Tibial nerve (tissue), 4 donors: ENCODE measurements at places on chromosomes 4 and X. TPM values are rescaled to one million over a fixed set of nuclear protein-coding genes. Genes with fewer than 3 reads are reported as not detected.

GRCh38 chr4:170413951-170414350, 324.2 kb upstream of the AADAT start:
- no peak for DNase-seq

DNA sequence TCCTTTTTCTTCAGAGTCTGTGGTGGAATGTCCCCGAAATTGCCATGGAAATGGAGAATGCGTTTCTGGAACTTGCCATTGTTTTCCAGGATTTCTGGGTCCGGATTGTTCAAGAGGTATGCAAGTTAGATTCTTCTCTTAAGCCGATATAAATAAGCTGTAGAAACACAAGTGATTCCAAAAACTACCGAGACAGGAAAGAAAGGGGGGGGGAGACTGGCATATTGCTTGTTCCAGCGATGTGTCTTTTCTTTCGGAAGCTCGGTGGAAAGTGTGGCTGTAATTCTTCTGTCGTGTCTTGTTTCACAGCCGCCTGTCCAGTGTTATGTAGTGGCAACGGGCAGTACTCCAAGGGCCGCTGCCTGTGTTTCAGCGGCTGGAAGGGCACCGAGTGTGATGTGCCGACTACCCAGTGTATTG, 236.9 kb downstream of the DCTD start:
- DNase-seq: no peak

RBM46 gene
- not detected for total RNA-seq

DNA sequence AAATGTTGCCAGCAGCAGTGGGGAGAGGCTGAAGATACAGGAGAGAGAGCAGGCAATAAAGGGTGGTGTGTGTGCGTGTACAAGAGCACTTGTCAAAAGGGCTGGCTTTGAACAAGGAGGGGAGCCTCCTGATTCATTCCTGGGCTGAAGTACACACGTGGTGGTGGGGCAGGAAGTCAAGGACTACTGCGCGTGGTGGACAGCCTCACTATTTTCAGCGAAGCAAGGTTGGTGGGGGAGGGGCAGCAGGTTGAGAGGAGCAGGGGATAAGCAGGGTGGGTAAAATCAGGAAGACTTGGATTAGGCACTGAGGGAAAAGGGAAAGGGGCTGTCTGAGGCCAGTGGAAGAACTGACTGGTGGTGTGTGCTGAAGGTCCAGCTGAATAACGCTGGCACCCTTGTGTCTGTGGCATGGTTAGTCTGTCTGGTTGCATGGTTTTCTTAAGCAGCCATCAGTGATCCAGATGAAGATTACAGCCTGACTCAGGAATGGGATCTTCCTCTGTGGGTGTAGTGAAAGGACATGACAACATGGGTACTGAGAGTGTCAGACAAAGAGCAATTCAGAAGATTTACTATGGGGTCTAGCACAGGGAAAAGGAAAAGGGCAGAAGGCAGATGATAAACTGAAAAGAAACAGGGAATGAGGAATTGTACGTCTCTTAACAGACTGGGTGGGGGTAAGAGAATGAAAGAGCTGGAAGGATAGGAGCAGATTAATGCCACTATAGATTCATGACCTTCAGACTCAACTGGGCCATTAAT, 149.8 kb downstream of the CHM start:
- DNase-seq: no peak

GRCh38 chr4:14608630-14609029, 393.7 kb upstream of the CPEB2 start:
- no peak for DNase-seq

- no peak for DNase-seq
Observed at GRCh38 chr4:6487466-6487865, 15.1 kb upstream of the PPP2R2C start.

TLL1 gene
- 7.9 TPM for total RNA-seq

DNA sequence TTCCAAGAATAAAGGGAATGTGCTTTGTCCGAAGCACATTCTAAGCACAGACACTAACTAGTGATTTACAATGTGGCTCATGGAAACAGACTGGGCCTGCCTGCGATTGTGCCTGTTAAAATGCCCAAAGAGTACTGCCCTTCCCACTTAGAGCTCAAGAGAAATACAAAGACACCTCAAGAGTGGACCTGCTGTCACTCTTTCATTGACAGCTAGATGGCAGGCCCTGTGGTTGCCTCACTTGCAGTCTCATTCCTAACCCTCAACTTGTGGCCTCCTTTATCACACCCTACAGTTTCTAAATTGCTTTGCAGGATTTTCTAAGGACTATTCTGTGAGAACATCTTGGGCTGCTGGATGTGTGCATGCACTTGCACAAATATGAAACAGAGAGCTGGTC, 331.0 kb upstream of the EMCN start:
- no peak for DNase-seq

AFM gene
- not detected for total RNA-seq

DNA sequence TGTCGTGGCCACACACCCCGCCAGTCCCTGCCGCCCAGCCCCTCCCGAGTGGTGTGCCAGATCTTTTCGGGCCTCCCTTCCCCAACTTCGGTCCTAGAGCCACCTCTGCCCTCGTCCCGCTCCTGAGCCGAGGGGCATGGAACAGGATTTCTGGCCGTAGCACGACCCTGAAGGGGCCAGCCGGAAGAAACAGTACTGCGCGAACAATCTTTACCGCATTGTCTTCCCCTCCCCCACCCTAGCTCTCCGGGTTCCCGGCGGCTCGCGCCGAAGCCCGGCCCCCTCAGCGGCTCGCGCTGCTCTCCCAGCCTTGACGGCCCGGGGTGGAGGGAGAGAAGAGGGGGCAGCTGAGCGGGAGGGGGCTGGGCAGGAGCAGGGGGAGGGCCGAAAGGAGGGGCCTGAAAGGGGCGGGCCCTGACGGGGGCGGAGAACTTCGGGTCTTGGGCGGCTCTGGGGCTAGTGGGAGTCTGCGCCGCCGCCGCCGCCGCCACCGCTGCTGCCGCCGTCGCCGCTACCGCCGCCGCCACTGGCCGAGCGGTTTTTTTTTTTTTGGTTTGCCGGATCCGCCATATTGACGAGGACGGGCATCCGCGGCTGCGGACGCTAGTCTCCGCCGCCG, at the start of gene USP9X:
TSS of gene USP9X (plus strand) at position 553 of the 619 bp plus-strand sequence. CDS start 38,184 bp downstream, outside the sequence.
- peak; percentile 76 for DNase-seq

DCAF8L2 gene
- total RNA-seq: not detected

GRCh38 chrX:55118574-55118973, 29.8 kb downstream of the PAGE2 start:
- no peak for DNase-seq

- DNase-seq: no peak
Observed at GRCh38 chr4:16505726-16506125, 279.5 kb upstream of the TAPT1 start.

SLIT2 gene
- 66.2 TPM for total RNA-seq

DNA sequence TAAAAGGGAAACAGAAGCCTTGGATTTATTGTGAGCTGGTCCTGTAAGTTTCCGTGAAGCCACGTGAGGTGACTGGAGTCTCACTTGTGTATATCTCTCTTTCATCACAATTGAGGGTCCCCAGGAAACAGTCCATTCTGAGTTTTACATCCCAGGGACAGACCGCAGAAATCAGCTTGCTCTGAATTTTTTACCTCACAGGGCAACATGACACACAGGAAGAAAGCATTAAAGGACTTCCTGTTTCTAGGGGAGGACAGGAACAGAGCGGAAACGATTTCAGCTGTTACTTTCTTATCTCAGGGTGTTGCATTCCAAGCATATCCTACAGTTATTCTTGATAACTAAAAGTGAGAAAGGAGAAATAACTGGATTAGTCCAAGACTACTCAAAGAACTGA, 553.5 kb downstream of the TRAM1L1 start:
- no peak for DNase-seq

DNA sequence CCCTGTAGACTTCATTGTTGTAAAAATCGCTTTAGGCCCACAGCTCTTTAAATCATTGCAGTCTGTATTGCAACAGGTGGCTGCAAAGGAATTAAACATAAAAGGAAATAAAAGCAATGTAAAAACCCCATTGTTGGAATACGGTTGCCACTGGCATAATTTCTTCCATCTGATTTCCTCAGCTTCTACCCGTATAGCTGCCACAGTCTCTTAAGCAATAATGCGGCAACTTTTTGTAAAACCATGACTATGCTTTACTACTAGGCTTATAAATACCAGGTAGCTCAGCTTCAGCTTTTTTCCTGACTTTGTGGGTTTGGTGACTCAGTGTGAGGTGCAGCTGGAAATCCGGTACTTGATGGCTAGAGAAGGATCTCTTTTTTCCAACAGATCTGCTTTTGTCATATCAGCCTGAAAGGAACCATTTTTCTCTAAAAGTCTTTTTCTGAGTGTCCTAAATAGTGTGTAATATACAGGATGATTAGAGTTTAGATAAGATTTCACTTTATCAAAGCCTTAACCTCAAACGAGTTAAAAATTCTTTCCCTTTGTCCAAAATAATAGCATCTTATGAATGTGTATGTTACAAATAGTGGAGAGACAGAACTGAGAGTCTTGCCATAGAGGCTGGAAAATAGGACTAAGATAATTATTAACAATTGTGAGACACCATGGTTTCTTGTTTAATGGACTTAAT, 268.0 kb downstream of the ADGRL3 start:
- no peak for DNase-seq

GRCh38 chr4:67084783-67085182, 460.5 kb downstream of the CENPC start:
- DNase-seq: no peak

- peak; percentile 32 for DNase-seq
Observed at GRCh38 chr4:23930750-23931488, 41.1 kb upstream of the PPARGC1A start.

DNA sequence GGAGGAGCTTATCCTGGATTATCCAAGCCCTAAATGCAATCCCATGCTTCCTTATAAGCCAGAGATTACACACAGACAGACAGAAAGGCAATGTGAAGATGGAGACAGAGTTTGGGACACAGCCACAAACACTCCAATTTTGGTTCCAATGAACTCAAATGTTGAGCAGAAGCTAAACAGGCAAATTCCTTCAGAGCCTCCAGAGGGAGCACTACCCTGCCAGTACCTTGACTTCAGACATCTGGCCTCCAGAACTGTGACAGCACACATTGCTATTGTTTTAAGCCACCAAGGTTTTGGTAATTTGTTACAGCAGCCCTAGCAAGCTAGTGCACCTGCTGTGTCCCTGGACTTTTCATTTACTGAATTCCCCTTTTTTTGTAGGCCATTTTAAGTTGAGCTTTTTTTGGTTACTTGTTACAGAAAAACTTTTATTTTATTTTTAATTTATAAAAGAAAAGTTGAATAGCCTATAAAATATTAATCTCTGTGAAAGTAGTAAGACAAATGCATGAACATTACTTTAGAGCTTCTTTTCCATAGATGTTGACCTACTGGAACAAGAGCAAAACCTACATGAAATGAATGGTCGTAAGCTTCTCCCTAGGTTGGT, 33.4 kb upstream of the SRD5A3 start:
- DNase-seq: no peak

DNA sequence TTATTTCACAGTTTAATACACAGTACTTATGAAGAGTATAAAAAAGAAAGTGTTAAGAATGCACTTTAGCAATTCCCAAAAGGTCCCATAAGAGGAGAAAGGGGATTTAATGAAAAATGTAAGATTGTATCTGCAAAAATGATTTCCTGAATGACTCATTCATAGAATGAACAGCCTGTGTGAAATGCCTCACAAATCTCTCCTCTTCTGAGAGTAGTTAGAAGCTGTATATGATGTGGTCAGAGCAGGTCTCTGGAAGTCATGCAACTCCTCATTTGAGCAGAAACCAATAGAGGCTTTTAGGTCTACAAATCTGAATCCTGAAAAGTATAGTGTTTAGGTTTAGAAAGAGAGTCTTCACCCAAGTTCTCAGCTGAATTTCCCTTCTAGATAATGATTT, 381.3 kb upstream of the INTU start:
- DNase-seq: no peak

GRCh38 chrX:22116605-22117546, 84.8 kb downstream of the PHEX start:
- no peak for DNase-seq

- DNase-seq: no peak
Observed at GRCh38 chr4:184310171-184310567, 92.5 kb upstream of the ENPP6 start.

- no peak for DNase-seq
Observed at GRCh38 chr4:157372567-157372966, 152.0 kb downstream of the GRIA2 start.

DNA sequence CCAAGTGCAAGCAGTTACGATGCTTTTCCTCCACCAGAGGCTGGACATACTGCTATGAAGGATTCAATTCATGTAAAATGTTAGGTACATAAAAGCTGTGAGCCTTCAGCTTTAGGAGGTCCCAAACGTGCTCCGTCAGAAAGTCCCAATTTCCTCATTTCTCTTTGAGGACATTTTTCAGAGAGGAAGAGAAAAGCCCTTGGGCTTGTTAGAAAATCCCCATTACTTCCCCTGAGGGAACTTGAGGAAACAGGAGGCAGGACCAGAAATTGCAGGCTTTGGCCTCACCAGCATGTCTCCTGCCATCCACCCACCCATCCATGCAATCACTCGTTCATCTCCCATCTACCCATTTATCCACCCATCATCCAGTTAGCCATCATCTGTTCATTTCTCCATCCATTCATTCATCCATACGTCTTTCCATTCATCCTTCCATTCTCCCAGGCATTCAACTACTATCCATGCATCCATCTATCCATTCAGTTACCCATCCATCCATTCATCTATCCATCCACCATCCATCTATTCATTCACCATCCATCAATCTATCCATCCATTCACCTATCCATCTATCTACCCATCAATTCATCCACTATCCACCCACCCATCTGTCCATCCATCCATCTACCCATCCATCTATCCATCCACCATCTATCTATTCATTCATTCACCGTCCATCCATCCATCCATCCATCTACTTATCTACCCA, 223.5 kb downstream of the AFAP1 start:
- no peak for DNase-seq

CCNB3 gene
- total RNA-seq: 3.5 TPM

TMEM35A gene
- 1.0 TPM for total RNA-seq

DNA sequence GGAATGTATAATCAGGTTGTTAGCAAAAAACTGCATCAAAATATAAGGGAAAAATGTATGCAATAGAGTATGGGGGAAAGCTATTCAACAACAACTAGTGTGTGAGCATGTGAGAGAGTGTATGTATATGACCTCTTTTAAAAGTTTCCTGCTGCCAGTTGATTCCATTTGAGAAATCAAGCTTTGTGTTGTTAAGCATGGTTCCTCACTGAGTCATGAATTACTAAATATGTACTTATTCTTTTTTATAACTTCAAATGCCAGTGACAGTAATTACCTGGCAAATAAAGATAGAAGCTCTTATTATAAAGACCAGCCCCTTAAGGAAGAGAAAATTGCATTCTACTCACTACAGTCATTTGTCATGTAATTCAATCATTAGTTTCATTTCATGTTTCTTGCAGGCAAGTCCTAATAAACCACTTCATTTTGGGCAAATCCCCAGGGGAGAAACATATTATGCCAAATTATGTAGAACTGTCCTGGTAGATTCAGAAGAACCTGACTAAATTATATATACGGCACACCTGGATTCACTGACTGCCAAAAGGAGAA, 19.2 kb downstream of the RASGEF1B start:
- no peak for DNase-seq

DNA sequence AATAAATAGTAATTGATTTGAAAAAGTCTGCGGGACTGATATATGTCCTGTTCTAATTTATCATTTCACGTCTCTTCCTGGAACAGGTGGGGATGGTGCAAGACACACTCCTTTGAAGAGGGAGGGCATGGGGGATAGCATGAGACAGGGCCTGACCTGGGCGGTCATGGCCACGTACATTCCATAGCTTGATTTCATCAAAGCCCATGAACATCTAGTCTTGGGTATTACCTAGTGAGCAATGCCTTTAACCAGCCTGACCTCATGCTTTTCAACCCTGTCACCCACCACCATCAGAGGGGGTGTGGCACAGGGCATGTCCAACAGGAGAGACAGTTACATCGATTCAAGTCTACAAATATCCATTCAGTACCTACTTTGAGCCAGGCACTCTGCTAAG, 52.3 kb upstream of the HOPX start:
- DNase-seq: no peak
